ENCODE measurements at places on chromosomes 1 and 21.

DNA sequence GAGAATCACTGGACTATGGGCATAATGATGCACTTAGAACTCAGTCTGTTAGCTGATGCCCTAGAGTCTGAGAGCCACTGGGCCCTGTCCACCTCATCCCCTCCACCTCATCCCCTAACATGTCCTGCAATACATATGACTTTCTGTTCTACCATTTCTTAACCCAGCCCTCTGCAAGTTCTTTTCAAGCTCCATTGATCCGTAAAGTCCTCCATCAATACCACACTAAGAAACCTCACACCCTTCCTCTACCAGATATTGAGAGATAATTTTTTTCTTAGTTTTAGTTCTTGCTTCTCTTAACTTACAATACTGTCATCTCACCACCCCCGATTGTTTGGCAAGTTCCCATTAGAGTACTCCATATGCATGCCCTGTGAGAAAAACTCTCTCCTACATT lies 22.1 kb downstream of the FCRL4 start:
- DNase-seq = no peak

GRCh38 chr1:243979396-243979795 lies 71.7 kb upstream of the ZBTB18 start:
- DNase-seq = no peak

DNA sequence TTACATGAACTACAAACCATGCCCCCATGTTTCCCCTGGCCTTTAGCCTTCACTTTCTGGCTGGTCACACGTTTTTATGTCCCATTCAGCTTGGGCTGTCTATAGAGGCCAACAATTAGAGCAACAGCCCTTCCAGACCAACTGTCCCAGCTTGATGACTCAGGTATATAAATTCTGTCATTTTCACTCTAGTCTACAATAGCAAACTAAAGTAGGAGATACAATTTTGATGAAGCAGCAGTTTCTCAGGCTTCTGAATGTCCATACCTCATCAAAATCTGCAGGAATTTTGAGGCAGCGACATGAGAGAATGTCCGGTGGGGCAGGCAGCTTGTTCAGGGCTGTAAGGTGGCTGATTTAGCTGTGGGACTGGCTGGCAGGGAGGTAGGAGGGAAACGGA lies 45.6 kb upstream of the VAV3 start:
- no peak for DNase-seq

DNA sequence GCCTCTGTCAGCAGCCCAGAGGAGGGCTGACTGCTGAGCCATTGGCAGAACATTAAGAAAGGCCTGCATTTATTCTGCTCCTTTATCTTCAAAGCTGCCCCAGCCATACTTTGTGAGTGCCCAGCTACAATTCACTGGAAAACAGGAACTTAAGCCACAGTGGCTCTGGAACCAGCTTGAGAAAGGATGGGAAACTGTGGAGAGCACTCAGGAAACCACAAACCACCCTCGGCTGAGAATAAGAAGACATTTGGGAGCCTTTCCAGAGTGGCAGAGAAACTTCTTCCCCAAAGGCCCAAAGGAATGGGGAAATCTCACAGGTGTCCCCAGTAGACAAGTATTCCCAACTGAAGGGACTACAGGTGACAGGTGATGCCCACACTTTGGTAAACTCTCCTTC lies 1.8 kb downstream of the LAMB3 start:
- DNase-seq = no peak

DNA sequence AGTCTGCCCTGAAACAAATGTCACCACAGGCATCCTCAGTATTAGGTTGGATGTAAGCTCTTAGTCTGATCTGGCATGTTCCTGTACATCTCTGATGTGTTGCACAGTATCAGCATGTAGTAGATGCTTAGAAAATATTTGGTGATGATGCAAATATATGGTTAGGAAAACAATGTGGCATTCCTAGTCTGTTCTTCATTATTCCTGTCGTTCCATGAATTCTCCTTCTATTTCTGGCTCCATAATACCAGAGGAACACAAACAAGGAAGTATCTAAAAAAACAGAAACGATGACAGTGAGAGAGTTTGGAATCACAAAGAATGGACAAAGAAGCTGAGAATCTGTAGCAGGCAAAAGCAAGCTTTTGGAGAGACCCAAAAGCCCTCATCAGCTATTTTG lies 236.6 kb downstream of the HHAT start:
- DNase-seq = no peak

DNA sequence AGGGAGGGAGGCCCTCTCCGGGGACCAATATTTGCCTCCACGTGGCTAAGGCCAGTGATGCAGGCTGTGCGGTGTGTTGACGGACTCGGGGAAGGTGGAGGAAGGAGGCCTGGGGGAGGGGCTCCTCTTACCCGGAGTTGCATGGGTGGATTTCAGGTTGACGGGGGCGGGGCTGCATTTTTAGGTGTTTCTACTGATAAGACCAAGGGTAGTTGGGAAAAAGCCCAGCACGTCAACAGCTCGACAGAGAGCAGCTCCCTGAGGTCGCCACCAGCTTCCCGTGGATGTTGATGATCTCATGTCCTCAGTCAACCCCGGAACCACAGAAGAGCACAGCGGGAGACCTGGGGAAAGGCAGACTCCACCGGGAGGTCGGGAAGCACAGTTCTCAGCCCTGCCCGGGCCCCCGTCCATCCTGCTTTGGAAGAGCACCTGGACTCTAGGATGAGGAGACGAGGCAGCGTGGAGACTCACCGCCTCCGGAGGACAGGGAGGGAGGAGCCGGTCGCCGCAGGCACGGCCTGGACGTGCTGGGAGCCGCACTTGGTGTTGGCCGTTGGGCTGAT lies 32.9 kb upstream of the COL6A1 start:
- DNase-seq = no peak

DNA sequence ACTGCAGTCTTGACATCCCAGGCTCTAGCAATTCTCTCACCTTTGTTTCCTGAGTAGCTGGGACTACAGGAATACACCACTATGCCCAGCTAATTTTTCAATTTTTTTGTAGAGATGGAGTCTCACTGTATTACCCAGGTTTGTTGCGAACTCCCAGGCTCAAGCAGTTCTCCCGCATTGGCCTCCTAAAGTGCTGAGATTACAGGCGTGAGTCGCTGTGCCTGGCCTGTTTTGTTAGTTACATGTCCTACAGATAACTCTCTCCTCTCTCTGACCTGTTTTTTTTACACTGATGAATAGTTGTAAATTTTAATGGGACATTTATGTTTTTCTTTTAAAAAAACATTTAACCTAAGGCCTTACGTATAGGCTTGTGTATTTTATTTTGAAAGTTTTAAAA lies 19.8 kb downstream of the PTBP2 start:
- DNase-seq = no peak

GRCh38 chr21:39149882-39150281 lies 33.4 kb downstream of the PSMG1 start:
- DNase-seq = no peak

- DNase-seq = no peak
Observed at GRCh38 chr1:116540088-116540487, 30.7 kb downstream of the CD58 start.

- no peak for DNase-seq
Observed at GRCh38 chr1:236516929-236517704, 6.7 kb upstream of the LGALS8 start.

DNA sequence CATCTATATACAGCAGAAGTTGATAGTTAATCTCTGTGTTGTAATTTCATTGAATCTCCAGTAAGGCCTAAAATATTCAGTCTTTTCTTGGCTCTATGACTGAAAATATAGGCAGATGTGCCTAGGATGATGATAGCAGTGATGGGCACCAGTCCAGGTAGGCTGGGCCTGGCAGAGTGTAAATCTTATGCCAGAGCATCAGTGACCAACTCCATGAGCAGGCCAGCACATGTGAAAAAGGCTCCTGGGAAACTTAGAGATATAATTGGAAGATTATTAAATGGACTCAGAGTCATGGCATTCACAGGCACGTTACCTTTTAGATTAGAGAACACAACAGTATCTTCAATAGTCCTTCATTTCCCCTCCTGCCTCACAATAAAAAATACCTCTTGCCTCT lies 20.7 kb upstream of the CYYR1 start:
- peak; percentile 40 for DNase-seq

DNA sequence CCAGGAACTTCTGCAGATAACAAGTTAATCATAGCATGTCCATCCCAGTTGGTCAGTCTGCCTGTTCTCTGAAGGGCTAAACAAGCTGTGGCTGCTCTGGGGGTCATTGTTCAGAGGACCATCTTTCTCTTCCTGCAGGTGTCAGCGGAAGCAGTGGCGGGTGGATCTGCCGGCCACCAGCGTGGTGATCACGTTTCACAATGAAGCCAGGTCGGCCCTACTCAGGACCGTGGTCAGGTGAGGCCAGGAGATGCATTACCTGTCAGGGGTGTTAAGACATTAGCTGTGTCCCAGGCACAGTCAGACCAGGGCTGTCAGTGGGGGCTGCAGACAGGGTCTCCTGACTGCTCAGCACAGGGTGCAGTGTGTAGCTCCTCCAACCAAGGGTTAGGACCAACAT lies 168.8 kb downstream of the GALNT2 start:
- DNase-seq = no peak

- DNase-seq = peak; percentile 63
Observed at GRCh38 chr1:41427122-41427913, 57.2 kb downstream of the EDN2 start.

DNA sequence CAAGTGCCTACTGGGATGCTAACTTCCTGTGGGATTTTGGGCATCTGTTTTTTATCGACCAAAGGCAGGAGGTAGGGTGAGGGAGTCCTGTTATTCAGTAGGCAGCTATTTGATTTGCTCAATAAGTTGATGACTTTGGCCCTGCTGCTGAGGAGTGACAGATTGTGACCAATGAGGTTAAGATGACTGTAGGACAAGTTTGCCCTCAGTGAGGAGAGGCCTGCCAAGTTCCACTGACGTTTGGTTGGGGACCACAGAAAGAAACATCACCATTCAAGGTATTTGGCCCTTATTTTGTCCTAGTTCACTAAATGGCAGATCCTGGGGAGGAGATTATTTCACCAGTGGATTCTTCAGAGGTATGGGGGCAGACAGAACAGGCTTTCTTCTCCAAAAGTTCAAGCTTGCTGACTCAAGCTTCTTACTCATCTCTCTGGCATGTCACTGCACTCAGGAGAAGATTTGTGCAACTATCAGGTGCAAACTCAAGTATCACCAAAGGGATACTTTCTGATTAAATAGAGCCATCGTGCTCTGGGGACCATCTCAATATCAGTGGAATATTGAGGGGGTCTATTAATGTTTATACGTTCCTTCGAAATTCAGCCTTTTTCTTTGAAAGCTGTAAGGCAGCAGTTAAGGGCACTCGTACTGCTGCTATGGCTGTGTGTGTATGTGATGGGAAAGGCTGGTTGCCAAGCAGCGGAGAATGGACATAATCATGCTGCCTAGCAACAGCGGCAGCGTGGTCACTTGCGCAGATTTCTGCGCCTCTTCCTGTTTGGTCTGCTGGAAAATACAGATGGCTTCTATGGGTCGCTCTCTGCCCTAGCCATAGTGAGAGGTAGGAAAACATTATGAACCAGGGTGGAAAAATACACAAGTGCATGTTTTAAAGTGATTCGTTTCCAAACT lies 78.7 kb downstream of the PBX1 start:
- DNase-seq = peak; percentile 79

DNA sequence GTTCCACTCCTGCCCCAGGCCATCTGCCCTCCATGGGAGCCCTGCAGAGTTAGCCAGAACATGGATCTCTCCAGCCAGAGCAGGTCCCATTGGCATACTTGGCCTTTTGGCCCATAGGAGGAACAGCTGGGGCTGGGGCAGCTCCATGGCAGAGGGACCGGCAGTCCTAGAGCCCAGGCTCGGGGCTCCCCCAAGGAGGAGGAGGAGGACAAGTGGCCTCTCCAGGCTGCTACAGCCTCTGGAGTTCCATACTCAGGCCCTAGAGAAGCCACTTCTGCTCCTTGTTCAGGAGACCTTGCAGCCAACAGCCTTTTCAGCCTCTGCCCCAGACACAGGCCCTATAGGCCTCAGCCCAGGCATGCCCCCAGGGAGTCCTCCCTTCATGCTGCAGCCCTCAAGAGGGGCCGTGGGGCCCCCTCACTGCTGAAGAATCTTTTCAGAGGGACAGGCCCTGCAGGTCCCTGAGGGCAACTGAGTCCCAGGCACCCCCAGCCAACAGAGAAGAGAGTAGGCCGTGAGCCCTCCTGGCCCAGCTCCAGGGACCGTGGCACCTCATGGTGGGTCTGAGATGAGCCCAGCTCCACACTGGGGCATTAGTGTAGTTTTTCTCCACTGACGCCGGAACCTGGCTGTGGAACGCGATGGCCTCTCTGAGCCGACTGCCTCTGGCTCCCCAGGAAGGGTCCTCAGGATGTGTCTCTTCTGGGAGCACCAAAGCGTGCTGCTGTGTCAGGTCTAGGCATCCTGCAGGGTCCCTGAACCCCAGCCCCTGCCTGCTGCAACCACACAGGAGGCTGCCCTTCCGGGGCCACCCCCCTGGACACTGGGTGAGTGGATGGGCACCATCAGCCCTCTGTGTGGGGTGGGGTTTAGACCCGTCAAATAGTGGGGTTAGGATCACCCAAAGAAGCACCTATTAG lies 297.6 kb upstream of the VAMP3 start:
- no peak for DNase-seq

DNA sequence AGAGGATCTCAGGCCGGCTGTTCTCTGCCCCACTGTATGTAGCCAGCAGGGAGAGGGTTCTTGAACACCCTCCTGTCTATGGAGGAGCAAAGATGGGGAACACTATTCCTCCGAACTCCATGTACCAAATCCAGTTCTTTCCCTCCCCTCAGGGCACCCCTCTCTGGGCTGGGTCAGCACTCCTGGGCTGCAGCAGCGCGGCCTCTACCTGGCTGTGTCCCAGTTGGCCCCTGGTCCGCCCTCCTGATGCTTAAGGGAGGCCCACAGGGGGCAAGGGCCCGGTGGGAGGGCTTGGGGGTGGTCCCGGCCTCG lies 471 bp upstream of the ADPRS start:
- DNase-seq = no peak

DNA sequence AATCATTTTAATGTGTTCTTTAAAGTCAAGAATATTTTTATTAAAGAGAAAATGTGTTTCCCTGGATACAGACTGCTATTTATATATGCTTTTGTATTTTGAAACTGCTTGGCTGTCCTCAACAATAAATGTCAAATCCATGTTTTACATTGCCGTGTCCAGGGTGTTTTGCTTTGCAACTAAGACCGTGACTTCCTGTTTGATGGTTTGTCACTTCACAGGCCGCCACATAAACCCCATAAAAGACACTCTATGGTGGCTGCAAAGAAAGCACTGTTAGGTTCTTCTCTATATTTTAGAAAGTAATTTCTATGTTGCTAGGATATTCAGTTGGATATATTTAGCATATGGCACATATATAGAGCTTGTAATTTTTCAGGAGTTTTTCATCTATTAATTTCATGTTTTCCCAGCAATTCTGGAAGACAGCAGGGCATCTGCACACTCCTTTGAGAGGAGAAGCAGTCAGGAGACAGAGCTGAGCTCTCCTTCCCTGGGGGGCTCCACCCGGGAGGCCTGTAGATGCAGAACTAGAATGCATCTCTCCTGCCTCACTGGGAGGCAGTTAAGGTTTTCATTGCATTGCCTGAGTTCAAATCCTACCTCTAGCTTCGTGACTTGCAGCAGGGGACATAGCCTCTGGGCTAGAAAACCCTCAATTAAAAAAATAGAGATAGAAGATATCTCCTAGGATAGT lies 33.1 kb downstream of the PRDM2 start:
- DNase-seq = no peak

All from NCI-H446 (cell line).